ENCODE measurements at places on chromosomes 6 and 20.

DNA sequence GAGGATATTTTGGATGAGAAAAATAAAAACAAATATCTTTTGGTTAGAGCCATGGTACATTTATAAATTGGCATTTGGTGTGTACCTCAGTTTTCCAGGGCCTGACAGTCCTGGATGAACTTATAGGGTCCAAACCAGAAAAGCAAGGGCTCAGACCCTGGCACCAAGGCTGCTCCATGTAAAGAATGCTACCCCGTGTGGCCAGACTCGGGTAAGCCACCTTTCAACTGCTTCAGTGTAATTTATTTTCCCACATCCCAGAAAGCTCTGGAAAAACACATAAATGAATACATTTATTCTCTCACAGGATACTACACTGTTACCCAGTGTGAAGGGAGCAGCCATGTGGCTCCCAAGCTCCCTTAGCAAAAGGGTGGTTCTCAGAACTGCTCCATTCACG is 13.8 kb downstream of the MRPL14 start:
- no peak for DNase-seq

DNA sequence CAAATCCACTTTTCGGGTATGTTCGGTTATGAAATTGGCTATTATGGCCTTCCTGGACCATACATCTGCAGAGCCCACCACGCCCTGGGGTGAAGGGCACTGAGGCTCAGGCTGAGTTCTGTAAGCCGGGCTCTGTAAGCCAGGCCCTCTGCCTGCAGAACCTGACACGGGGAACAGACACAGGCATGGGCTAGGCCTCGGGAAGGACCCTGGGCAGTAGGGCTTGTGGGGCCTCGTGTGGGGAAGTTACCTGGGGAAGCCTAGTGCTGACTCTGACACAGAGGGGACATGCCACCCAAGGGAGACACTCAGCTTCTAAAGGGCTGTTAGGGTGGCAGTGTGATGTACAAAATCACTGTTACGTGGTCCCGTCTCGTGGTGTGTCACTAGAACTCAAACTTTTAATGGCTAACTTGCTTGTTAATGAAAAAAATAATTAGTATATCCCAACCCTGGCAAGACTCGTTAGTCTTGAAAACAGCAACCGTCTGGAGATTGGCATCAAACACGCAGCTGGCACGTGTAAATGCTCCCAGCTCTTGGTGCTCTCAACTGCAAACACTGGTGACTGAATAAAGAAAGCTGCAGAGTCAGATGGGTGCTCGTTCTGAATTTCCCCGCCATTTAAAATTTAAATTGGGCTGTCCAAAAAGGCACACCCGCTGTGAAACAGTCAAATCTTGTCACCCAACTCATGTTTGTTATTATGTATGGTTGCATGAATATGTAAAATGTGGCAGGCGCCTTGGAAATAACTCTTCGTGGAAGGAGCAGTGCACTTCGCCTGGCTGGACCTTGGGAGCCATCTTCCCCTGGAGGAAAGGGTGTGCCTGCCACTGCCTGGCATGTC is 23.6 kb upstream of the TCFL5 start:
- DNase-seq: no peak

- no peak for DNase-seq
Measured at GRCh38 chr6:107628878-107629277, 139.0 kb downstream of the SOBP start.

GRCh38 chr6:108029226-108029921 is 45.2 kb downstream of the OSTM1 start:
- DNase-seq: no peak

GRCh38 chr6:17456711-17457110 is 63.3 kb downstream of the CAP2 start:
- no peak for DNase-seq

DNA sequence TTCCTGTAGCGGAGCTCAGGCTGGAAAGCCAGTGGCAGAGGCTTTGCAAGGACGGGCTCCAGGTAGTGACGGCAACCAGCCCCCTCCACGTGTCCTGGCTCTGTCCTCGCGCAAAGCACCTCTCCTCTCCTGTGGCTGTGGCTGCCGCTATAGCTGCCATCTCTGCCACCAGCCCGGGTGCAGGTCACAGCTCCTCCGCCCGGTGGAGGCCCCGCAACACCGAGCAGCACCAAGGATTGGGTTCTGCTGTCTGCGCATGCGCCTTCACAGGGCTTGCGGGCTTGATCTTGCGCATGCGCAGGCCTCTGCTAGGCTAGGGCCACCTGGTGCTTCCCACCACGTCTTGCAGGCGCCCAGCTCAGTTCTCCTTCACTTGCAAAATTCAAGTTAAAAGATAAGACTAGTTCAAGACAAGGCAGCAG is 625.4 kb downstream of the QKI start:
- DNase-seq: peak; percentile 58

GRCh38 chr6:7515363-7515762 is 26.1 kb upstream of the DSP start:
- DNase-seq: no peak

GRCh38 chr6:108969776-108970175 is 121.6 kb downstream of the ARMC2 start:
- no peak for DNase-seq

DNA sequence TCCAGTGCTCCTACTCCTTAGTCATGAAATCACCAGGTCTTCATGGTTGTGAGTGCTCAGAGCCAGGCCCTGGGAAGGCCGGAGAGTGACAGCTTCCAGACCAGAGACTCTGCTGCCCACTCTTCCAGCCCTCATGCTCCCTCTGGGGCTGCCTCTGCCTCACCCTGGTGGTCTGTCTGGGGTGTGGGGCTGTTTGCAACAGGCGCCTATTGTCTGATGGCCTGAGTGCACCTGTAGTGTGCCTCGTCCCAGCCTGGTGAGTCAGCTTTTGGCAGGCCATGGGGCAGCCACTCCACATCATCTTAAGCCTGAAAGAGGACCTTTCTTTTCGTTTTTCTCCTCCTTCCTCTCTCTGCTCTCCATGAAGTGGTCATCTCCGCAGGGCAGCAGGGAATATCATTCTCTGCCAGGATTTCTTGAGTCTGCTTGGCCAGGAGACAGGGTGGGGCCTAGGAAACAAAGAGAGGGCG is 173.8 kb downstream of the VEGFA start:
- no peak for DNase-seq

GRCh38 chr20:39862470-39862891 is 826.6 kb downstream of the MAFB start:
- no peak for DNase-seq

DNA sequence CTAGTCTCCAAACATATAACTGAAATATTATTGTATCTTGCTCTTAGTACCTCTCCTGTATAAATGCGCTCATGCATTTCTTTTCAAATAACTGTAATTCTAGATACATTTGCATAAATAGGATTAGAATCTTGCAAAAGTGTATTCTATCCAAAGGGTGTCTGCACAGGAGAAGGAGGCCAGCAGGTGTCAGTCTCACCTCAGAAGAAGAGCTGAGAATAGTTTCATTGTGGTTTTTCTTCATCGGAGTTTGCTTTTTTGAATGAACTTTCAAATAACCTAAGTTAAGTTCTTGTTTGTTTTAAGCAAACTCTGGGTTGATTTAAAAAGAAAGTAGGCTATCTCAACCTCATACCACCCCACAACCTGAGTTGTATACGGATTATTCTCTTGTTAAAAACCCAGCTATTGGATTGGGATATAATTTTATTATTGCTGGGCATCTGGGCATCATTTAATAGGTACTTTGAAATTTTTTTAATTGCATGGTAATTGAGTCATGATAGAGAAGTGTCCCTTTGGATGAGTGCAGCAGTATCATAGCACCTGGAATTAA is 125.0 kb upstream of the MLIP start:
- DNase-seq: no peak

DNA sequence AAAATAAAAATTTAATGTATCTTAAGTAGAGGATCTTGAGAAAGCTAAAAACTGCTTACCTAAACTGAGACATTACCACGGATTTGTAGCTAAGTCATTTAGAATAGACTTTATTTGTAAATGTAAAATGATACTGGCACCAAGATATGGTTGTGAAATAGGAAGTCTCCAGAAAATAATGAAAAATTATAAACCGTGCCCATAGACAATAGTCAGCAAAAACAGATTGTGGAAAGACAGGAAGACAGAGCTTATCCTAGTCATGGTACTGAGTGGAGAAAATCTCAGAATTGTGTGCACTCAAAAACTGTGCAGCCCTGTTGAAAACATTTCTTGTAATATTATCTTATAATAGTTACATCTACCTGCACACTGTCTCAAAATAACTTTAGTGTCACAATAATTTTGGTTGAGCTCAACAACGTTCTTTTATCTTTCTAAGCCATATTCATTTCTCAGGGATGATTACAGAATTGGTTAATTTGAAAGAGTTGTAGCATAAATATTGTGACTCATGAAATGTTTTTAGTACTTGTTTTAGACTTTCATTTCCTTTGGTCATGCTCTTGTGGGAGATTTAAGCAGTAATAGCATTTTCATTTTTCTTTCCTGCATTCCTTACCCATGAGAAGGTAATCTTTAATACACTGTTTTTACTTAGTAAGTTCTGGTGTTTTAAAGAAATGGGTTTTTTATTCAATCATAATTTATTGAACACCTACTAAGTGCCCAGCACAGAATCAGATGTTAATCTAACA is 174.5 kb downstream of the SOX4 start:
- no peak for DNase-seq

- DNase-seq: no peak
Measured at GRCh38 chr6:54916858-54917257, 70.3 kb downstream of the FAM83B start.

- no peak for DNase-seq
Measured at GRCh38 chr6:45661661-45662060, 283.9 kb upstream of the SUPT3H start.

GRCh38 chr6:134429861-134430380 is 112.0 kb upstream of the SGK1 start:
- DNase-seq: no peak

DNA sequence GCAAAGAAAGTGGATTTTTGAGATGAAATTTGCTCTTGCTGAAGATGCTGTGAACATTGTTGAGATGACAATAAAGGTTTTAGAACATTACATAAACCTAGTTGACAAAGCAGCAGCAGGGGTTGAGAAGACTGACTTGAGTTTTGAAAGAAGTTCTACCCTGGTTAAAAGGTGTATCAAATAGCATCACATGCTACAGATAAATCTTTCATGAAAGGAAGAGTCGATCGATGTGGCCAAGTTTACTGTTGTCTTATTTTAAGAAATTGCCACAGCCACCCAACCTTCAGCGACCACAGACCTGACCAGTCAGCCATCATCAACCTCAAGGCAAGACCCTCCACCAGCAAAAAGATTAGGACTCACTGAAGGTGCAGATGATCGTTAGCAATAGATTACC is 155.3 kb downstream of the HS3ST5 start:
- no peak for DNase-seq

- DNase-seq: no peak
Measured at GRCh38 chr6:156347246-156347645, 429.9 kb upstream of the ARID1B start.

DNA sequence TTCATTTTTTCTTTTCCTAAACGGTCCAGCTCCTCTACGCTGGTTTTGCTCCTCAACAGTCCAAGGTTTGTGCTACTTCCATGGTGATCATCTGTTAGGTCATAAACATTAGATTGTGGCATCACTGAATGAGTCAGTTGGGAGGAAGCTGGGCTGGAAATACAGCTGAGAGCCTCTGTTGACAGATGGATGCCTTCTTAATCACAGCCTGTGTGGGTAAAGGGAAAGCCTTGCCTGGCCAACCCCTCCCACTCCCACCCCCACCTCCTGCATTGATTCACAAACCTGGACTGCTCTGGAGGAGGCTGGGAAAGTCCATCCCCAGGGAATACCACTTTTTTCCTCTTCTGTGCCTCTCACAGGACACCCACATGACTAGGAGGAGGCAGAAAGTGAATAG is 180.6 kb upstream of the CCN2 start:
- DNase-seq: no peak

GRCh38 chr6:111992851-111993250 is 61.1 kb upstream of the CCN6 start:
- DNase-seq: peak; percentile 68

- DNase-seq: no peak
Measured at GRCh38 chr6:5085648-5086293, 630 bp downstream of the PPP1R3G start.

GRCh38 chr20:58793512-58794420 is 56.9 kb downstream of the GNAS-AS1 start:
- DNase-seq: no peak

DNA sequence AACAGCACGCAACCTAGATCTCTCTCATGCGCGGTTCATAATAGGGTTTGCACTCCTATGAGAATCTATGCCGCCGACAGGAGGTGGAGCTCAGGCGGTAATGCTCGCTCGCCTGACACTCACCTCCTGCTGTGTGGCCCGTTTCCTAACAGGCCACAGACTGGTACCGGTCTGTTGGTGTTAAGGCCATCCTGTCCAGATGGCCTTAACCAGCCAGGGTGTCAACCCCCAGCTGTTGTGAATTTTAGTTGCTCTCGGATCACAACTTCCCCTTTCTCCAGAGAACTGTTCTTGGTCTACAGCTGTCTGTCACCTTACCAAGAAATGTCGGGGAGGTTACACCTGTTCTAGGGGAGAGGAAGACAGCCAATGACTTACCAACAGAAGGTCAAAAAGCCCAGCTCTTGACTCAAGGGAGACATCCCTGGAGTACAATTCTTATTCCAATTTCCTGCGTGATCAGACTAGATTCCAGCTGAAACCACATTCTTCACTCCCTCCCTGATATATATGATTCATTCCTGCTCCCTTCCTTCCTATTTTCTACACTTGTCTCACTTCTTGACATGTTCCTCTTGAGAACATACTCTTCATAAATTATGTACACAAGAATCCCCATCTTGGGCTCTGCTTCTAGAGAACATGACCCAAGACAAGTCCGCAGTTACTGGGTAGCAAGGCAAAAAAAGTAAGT is 23.1 kb upstream of the DNAAF9 start:
- DNase-seq: no peak

GRCh38 chr6:5674721-5675120 is 332.0 kb downstream of the NRN1 start:
- DNase-seq: no peak
